ENCODE measurements at places on chromosomes 5 and 9.

- no peak for DNase-seq
These were observed 29.0 kb downstream of the LIFR start for GRCh38 chr5:38527475-38527874.

DNA sequence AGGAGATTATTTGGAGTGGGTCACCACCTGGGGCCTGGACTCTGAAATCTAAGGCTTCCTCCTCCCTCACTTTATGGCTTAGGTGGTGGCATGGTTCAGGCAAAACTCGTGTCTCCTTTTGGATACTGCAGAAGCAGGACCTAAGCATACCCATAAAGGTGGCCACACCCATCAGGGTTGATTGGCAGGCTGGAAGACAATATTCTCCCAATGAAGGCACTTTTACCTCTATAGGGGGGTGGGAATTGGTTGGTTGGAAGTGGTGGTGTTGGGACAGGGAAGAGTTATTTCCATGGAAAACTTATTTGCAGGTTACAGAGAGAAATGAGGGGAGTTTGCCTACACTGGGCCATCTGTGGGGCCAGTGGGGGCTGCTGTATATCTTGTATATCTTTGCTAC, 39.7 kb downstream of the CNOT6 start:
- DNase-seq, result no peak

- no peak for DNase-seq
These were observed 39.9 kb downstream of the DOCK8 start for GRCh38 chr9:254516-254915.

GRCh38 chr9:73074176-73074708, 77.4 kb upstream of the ANXA1 start:
- no peak for DNase-seq

- DNase-seq, result peak; percentile 97
These were observed 281.9 kb downstream of the NSG2 start for GRCh38 chr5:174327317-174327864.

- DNase-seq, result no peak
These were observed 87.8 kb downstream of the NTNG2 start for GRCh38 chr9:132249690-132250089.

DNA sequence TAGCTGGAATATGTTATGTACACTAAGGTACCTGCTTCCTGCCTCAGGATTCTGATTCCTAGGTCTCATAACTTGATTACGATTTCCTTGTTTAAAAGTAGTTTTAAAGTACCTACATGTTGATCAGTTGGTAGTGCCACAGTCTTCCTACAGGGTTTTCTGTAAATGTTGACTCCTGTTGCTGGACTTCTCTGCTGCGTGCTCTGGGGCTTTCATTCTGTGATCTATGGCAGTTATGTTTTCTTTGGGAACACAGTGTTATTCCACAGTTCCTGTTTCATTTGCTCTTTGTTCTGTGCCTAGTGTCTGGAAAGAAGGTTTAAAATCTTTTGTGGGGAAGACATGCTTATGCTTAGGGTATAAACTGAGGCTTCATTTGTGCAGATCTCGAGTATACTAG, 343.5 kb downstream of the PLK2 start:
- DNase-seq, result no peak

DNA sequence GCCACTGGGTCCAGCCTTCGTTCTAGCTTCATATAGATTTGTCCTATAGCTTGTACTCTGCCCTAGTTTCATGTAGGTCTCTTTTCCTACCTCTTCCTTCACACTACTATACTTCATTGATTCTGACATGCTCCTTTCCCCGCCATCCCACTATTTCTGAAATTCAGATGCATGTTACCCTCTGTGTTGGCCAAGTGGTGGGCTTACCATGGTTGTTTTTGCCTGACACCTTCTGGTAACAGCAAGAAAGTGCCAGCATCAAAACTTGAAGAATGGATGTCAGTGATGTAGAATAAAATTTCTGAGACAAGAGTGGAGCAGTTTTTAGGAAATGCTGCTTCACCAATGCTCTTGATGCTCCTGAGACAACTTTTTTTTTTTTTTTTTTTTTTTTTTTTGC, 19.5 kb upstream of the SERINC5 start:
- no peak for DNase-seq

DNA sequence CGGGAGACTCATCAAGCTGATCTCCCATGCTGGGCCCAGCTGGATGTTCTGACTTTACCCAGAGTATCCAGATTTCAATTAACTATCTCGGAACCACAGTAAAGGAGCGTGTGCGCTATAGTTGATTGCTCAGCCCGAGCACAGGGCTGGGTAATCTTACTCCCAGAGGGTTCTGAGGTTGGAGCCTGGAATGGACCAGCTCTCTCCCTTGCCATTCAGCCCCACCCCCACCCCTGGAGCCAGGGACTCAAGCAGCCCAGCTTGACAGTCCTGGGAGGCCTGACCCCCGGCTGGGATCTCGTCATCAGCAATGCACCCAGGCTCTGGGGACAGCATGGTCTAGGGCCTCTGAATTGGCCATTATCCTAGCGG, 23.7 kb upstream of the PTGES start:
- no peak for DNase-seq

- DNase-seq, result peak; percentile 89
These were observed 2.8 kb upstream of the MYORG start for GRCh38 chr9:34379334-34380033.

- no peak for DNase-seq
These were observed 684.6 kb upstream of the ACO1 start for GRCh38 chr9:31699836-31700235.

DNA sequence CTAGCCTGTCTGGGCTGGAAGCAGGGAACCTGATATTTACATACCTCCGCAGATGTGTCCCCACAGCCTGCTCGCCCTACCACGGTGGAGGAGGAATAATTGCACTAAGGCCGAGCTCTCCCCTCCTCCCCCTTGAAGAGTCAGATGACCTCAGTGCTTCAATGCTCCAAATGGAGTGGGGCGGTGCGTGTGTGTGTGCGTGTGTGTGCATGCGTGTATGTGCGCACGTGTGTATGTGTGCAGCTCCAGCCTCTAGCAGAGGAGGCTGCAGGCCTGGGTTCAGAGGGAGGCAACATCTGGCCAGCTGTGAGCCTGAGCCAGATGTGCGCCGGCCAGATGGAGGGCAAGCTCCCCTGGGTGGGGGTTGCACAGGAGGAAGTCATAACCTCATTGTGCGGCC, 90.5 kb downstream of the NRG2 start:
- DNase-seq, result no peak

DNA sequence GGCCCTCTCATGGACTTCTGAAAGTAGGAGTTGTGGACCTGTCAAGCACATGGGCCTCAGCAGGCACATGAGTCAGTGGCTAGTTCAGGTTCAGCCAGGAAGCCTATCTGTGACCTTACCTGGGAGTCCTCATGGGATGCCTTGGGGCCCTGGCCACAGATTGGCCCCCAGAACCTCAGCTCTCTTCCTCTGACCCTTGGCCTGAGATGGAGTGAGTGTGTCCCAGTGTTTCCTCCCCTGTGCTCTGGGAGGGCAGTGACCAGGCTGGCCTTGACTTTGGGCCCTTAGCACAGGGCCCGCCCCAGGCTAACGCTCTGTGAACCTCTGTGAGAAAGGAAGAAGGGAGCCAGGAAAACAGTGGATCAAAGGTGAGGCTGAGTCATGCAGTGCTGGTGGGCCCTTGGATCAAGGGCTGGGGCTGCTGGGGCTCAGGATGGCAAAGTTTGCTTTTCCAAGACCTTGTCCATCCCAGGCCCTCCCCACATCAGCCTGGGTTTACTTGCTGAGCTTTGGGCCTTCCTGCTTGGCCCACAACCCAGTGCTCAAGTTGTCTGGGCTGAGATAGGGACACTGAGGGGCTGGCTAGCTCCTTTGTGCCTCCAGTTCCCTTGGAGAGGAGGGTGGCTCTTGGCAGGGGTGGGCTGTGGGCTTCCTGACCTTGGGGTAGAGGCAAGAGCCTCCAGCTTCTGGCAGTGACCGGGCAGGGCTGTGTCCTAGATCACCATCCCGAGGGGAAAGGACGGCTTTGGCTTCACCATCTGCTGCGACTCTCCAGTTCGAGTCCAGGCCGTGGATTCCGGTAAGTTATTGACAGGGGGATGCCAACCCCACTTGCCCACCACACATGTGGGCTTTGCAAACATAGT, 41.4 kb downstream of the RGS3 start:
- no peak for DNase-seq

- DNase-seq, result no peak
These were observed 593.0 kb downstream of the BNC2 start for GRCh38 chr9:16277471-16277960.

- no peak for DNase-seq
These were observed 60.7 kb downstream of the PARP8 start for GRCh38 chr5:50727149-50727496.

DNA sequence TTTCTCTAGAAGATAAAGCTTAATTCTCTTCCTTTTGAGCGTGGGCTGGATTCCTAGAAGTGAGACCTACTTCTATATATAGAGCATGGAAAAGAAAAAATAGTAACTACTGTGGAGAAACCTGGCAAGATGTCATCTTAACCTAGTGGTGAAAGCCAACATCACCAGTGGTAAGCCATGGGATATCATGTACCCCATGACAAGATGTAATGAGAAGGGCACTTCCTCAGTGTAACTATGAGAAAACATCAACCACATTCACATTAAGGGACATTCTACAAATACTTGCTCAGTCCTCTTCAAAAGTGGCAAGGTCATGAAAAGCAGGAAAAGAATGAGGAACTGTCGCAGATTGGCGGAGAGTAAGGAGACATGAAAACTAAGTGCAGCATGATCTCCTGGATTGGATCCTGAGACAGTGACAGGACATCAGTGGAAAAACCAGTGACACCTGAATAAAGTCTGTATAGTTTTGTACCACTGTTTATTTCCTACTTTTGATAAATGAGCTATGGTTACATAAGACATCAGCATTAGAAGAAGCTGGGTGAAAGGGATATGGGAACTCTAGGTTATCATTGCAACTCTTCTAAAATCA, 65.4 kb downstream of the PRRC1 start:
- DNase-seq, result no peak

- DNase-seq, result no peak
These were observed 89.6 kb upstream of the CEP78 start for GRCh38 chr9:78146241-78146640.

GRCh38 chr5:137500615-137501225, 1.6 kb upstream of the SPOCK1 start:
- DNase-seq, result no peak

- DNase-seq, result no peak
These were observed 212.9 kb downstream of the TRIM32 start for GRCh38 chr9:116900007-116900367.

DNA sequence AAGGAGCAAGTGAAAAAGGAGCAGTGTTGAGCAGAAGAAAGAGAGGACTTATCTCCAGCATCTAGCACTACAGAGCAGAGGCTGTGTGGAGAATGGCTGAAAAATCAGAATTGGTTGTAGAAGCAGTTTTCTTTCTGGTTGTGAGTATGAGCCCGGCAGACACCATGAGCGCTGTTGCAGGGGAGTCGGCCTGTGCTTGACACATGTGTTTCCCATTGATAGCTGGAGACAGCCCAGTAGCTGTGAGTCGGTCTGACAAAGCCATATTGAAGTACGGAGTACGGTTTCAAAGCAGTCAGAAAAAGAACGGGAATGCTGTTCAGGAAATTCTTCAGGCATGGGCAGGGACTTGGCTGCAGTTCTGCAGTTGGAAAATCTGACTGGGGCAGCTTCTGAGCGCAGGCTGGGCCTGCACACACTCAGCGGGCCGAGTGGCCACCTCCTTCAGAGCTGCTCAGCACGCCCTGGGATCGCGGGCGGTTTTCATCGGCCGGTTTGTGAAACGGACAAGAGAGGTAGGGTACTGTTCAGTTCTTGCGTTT, at the start of gene SGCD:
SGCD (plus strand) TSS at position 447 of the 542 bp plus-strand sequence.
- DNase-seq, result no peak

GRCh38 chr5:76083555-76084495, 642 bp downstream of the SV2C start:
- peak; percentile 33 for DNase-seq

GRCh38 chr9:69174616-69175463, 763 bp downstream of the TJP2 start:
- DNase-seq, result peak; percentile 41

DNA sequence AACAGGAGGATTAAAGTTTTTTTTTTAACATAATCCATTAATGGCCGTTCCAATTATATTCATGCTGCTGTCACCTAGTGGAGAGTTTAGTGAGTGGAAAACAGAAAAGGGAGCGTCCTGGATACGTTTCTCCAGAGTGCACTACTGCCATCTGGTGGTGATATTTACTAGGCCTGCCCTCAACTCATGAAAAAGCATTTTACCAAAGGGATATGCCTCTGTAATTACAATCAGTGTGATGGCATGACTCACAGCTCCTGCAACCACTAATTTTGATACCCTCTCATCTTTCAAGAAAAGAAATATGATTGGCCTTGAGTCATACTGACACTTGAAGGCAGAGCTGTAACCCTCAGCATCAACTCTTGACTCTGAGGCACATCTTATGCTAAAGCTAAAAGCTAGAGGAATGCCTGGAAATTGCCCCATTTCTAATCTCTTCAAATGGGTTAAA, 20.1 kb downstream of the MINAR2 start:
- peak; percentile 71 for DNase-seq

DNA sequence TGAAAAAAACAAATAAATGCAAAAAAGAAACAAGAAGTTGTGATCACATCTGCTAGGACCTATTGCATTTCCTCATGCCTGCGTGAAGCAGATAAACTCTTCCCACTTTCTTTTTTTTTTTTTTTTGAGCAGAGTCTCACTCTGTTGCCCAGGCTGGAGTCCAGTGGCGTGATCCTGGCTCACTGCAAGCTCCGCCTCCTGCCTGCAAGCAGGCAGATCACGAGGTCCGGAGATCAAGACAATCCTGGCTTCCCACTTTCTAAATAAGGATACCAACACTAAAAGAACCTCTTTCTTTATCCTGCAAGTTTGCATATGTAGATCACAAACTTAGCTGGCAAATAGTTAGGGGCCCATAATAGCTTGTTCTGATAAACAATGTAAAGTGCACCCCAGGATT, 128.6 kb downstream of the ASTN2 start:
- DNase-seq, result no peak

- DNase-seq, result no peak
These were observed 41.4 kb upstream of the PAPPA start for GRCh38 chr9:116112236-116112635.

DNA sequence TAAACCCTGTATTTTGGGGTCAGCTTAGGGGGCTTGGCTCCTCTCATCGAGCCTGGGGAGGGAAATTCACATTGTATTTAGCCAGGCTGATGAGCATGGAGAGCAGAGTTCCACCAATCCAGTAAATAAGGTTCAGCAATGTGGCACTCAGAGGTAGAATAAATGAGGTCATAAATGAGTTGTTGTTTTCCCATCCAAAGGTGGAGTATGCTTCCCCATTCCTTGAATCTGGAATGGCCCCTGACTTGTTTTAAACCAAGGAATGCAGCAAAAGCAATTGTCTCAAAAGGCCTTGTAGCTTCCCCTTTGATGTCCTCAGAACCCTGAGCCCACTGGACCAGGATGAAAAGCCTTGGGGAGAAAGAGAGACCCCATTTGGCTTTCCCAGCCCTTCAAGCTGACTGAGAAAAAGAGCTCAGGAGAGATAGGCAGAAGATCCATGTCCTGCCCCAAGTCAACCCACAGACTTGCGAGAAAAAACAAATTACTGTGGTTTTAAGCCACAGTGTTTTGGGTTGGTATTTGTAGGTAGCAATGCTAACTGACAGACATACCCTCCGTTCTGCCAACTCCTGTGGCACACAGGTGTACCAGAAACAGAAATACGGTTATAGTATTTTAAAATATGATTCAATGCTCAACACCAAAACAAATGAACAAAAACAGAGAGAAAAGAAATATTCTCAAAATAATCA, 566.0 kb upstream of the DMAC1 start:
- no peak for DNase-seq

Measured in HEK293T (cell line).